ENCODE measurements at places on chromosomes 3 and 15.

DNA sequence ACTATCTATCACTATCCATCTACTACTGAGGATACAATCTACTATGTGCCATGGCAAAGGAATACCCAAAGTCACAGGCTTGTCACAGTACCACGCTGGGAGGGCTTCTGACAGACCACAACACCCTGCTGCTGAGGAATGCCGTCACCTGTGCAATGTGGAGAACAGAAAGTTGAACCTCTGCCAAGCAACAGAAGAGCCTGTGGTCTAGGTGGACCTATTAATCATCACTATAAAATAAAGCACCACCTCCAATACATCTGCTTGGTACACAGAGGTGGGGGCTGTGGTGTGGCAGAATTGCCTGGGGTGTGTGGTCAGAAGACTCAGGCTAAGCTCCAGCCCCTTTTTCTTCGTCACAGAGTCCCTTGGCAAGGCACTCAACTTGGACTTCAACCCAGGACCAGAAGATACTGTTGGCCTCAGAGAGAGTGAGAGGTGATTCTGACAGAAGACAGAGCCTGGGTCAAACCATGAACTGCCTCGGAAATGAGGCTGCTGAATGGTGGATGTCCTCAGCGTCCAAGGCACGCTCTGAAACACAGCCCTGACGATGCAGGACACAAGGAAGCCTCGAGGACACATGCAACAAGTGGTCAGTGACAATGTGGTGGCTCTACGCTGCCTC, 189.4 kb upstream of the CHRNA7 start:
- no peaks in the 10 kb centered on the region for H3K36me3 ChIP-seq
- no peaks in the 10 kb centered on the region for H3K4me1 ChIP-seq
- peaks cover 4% of the 10 kb centered on the region for H3K27me3 ChIP-seq
- H3K27ac ChIP-seq = no peak overlapping the region
- no peak overlapping the region for H3K4me3 ChIP-seq
- DNase-seq = no peak

GRCh38 chr3:145089337-145089736, 1071.6 kb downstream of the PLOD2 start:
- H3K4me3 ChIP-seq = no peak overlapping the region
- H3K27me3 ChIP-seq = no peaks in the 10 kb centered on the region
- no peaks in the 10 kb centered on the region for H3K36me3 ChIP-seq
- no peak for DNase-seq
- no peak overlapping the region for H3K27ac ChIP-seq

- no peak overlapping the region for H3K4me3 ChIP-seq
- no peaks in the 10 kb centered on the region for H3K4me1 ChIP-seq
- no peaks in the 10 kb centered on the region for H3K36me3 ChIP-seq
- no peak for DNase-seq
- H3K27ac ChIP-seq = no peak overlapping the region
Measured at GRCh38 chr3:139252719-139253118, 91.1 kb upstream of the MRPS22 start.

GRCh38 chr3:123642182-123642956, 57.5 kb upstream of the HACD2 start:
- no peak overlapping the region for H3K27ac ChIP-seq
- no peaks in the 10 kb centered on the region for H3K4me1 ChIP-seq
- H3K4me3 ChIP-seq = no peak overlapping the region
- H3K27me3 ChIP-seq = peaks cover 2% of the 10 kb centered on the region
- no peaks in the 10 kb centered on the region for H3K36me3 ChIP-seq

- no peaks in the 10 kb centered on the region for H3K36me3 ChIP-seq
- peaks cover 5% of the 10 kb centered on the region for H3K27me3 ChIP-seq
- no peaks in the 10 kb centered on the region for H3K4me1 ChIP-seq
- no peak overlapping the region for H3K27ac ChIP-seq
Measured at GRCh38 chr3:73504852-73505251, 119.9 kb downstream of the PDZRN3 start.

GRCh38 chr3:185164428-185165217, 11.8 kb upstream of the C3orf70 start:
- H3K4me3 ChIP-seq = no peak overlapping the region
- H3K27me3 ChIP-seq = peaks cover 9% of the 10 kb centered on the region
- no peak overlapping the region for H3K27ac ChIP-seq
- H3K4me1 ChIP-seq = no peaks in the 10 kb centered on the region
- no peaks in the 10 kb centered on the region for H3K36me3 ChIP-seq

- DNase-seq = no peak
- no peaks in the 10 kb centered on the region for H3K36me3 ChIP-seq
- H3K4me1 ChIP-seq = no peaks in the 10 kb centered on the region
- H3K27me3 ChIP-seq = no peaks in the 10 kb centered on the region
- no peak overlapping the region for H3K4me3 ChIP-seq
Measured at GRCh38 chr3:197205675-197206074, 92.7 kb downstream of the DLG1 start.

DNA sequence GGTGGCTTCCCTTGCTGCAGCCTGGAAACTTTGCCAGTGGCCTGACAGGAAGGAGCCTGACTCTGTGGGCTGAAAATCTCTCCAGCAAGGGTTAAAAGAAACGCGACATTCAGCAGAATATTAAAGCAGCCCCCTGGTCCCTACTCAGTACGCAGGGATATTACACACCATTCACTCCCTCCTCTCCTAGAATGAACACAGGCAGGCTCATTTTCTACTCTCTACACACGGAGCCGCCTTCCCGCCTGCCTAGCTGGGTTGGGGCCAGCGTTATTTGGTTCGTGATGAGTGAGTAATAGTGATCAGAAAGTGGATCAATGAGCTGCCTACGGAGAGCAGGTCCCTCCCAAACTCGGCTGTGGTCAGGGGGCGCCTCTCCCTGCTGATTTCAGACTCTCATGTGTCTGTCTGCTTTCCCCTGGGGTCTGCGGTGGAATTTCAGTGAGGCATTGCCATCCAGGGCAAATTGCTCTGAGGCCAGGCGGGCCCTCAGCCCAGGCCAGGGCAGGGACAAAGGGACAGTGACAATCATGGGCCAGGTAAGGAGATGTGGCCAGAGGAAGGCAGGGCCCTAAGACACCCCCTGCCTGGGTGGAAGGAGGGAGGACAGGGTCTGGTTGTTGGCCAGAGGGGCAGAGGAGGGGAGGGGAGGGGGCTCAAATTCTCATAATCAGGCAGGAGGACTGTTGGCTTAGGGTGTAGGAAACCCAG, 2.8 kb downstream of the EPHB1 start:
- peaks cover 33% of the 10 kb centered on the region for H3K4me1 ChIP-seq
- H3K4me3 ChIP-seq = no peak overlapping the region
- no peak for DNase-seq
